T-helper 9 cell (primary cell): ENCODE measurements at places on chromosomes 1 and 21.

GRCh38 chr1:198656500-198656932, 17.7 kb downstream of the PTPRC start:
- peak; percentile 70 for DNase-seq

DNA sequence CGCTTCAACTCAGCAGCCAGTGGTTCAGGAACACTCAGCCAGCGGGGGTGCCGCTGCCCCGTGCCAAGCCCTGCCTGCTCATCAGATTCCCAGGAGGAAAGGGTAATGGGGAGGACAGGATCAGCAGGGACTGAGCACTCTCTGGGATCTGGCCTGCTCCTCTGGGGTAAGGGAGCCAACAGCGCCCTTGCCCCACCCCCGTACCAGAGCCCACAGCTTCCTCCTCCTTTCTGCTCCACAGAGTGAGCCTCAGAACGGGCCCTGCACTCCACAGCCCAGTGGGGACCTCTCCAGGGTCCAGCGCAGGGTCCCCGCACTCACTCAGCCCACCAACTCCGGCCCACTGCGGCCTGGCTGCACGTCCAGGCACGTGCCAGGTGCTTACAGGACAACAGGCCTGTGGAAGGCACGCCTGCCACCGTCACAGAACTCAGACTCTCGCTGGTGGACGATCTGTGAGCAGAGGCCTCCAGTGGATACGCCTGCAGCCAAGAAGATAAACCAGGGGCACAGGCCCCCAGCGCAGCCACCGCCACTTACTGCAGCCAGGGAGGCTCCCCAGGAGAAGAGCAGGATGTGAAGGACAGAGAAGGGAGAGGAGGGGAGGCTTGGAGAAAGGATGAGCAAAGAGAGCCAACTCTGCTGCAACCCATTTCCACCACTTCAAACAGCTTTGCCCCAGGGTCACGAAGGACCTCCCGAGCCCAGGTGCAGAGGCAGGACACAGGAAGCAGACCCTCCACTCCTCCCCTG, 2.1 kb downstream of the MEGF6 start:
- DNase-seq = no peak

GRCh38 chr1:33282791-33283190, 26.5 kb downstream of the ZNF362 start:
- DNase-seq = no peak

- no peak for DNase-seq
These were observed 119.7 kb downstream of the ETS2 start for GRCh38 chr21:38925478-38925877.

DNA sequence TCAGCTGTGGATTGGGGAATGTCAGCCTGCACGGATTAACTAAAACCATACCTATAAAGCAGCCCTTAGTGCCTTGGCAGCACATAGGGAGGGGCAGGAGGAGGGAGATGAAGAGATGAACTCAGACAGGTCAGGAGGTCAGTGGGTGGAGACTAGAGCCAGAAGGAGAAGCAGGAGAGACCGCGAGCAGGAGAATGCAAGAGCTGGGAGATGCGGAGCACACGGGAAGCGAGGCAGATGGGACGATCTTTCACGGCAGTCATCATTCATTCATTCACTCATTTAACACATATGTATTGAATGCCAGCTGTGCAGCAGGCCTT, 41.9 kb downstream of the NEK2 start:
- no peak for DNase-seq

DNA sequence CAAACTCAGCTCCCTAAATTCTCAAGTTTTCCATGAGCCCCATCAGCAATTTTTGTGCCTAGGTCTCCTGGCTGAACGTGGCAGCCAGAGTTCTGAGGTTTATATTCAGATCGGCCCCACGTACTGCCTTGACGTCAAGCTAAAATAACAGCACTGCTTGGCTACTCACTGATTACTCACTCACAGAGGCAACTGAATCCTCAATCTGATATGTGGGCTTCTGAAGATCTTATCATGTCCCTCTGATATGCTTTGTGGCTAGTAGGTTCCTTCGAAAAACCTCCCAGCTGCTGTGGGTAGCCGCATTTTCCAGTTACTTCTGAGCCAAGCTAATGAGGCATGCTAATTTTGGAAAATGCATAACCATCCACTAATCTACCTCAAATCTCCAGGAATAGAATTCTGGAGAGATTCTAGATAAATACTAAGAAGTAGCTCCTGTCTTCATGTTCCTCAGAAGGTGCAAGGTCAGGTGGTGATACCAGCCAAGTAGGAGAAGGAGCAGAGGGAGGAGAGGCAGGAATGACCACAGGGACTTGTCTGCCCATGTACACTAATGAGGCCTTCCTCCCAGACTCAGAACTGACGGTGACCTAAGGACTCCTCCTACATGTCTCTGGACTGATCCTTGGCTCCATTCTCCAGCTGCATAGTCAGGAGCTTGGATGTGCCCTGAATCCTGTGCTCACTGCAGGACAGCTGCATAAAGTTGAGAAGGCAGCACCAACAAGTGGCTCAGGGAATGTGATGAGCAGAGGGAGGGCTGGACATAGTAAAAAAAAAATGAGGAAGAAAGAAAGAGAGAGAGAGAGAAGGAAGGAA, 263.7 kb downstream of the TNR start:
- no peak for DNase-seq

DNA sequence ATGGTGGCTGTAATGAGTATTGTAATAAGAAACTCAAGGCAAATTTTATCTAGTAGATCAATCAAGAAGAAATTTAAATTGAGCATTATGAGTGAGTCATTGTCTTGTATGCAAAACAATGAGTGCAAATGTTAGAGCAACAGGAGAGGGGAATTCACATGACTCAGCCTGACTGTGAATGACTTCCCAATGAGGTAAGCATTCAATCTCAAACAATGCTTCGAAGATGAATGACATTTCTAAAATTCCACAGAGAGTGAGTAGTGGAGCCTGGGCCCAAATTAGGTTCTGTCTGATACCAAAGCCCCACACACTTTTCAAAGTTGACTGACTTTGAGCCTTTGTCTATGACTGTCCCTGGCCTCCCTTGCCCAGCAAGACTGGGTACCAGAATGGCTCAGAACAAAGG, 738.0 kb downstream of the PTPRU start:
- no peak for DNase-seq

DNA sequence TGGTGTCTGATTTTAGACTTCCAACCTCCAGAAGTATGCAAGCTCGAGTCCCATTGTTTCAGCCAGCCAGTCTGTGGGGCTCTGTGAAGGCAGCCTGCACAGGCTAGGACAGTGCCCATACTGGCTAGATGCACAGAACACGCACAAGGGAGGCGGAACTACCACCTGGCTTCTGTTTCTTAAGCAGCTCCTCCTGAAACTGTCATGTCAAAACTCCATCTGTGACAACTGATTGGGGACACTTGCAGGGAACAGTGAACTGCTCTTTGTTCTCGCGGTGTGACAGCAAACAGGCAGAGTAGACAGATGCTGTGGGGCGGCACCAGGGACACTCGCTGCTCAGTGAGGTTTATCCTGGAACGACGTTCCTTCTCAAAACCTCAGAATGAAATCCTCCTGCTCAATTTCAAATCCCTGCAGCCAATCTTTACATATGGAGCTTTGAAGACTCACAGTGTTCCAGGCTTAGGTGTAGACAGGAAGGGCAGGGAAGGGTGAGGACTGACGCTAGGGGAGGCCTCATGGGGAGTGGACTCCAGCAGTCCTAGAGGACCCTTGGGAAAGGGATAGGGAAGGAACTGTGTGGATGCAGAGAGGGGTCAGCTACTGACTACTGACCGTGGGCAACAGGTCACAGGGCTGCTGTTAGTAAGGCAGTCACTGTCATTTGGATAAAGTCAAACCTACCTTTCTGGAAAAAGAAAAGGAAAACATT, 73.8 kb downstream of the ERG start:
- no peak for DNase-seq

GRCh38 chr1:163610486-163610885, 288.7 kb downstream of the NUF2 start:
- no peak for DNase-seq

DNA sequence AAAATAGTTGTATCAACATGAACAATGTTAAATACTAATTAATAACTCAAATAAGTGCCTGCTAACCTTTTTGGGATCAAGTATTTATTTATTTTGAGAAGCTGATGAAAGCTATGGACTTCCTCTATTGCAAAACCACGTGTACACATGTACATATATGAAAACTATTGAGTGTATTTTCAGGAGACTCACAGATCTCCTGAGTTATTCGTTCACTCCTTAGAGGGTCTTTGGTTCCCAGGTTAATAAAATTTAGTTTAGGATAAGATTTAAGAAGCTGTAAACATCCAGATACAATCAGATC, 130.5 kb downstream of the DISC1 start:
- DNase-seq = no peak

GRCh38 chr21:38244885-38245869, 11.6 kb upstream of the KCNJ15 start:
- peak; percentile 6 for DNase-seq

- no peak for DNase-seq
These were observed 1.5 kb upstream of the NEK7 start for GRCh38 chr1:198155253-198155652.

- DNase-seq = no peak
These were observed 68.9 kb upstream of the PARP1 start for GRCh38 chr1:226476648-226477319.

DNA sequence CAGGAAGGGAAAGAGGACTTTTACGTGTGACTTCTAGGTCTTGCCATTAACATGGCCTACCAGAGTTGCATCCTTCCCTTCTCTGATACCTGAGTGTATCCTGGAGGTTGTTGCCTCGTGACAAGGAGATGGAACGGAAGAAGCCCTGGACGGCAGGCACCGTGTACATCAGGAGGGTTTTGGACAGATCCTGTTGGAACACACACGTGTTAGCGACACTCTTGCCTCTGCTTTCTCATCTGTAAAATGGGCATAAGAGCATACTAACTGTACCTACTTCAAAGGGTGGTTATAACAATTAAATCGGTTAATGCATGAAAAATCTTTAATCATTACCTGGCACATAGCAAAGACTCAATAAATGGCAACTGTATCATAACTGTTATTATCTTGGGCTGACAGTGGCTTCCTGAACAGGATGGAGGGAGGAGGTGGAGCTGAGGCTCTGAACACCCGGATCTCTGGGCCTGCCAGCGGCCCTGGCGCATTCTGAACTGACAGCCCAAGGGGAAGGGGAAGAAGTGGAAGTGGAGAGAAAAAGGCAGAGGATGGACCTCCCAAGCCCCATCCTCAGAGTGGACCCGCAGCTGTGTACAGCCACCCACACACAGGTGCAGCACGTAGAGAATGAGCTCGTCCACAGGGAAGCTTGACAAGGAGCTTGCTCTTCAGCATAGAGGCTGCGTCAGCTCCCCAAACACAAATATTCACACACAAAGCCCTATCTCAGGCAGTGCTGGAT, 30.2 kb upstream of the EXOSC10 start:
- DNase-seq = no peak

- DNase-seq = no peak
These were observed 12.9 kb downstream of the KCNE1 start for GRCh38 chr21:34499116-34499515.

DNA sequence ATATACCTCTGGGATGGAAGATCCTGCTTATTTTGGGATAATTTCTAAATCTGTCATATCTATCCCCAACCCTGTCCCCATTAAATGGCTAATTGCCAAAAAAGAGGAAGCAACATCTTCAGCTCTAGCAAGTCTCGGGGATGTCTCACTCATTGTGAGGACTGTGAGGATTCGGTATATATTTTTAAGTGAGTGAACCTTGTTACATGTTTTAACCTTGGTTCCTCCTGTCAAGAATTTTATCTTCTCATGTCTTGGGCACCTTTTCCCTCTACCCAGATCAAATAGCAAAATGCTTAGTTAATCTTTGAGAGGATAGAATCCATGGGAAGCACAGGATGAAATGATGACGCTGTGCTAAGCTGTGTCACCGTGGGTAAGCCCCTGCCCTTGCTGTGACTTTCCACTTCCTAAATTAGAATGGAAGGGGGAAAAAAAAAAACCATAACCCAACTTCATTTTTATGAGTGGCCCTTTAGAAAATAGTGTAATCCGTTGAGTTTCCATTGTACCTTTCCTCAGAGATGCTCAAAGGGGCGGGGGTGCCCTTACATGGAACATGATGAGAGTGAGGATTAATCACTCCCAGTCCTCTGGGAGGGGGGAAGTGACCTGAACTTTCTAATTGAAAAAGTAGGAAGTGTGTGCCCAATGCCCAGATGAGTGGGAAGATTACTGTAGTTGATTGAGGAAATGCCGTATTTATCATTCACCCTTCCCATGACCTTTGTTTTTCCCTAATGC, 7.6 kb downstream of the ATP1A1 start:
- DNase-seq = no peak

GRCh38 chr1:220448217-220448616, 79.7 kb upstream of the MARK1 start:
- DNase-seq = no peak

GRCh38 chr1:218846181-218846580, 327.5 kb upstream of the LYPLAL1 start:
- DNase-seq = no peak

DNA sequence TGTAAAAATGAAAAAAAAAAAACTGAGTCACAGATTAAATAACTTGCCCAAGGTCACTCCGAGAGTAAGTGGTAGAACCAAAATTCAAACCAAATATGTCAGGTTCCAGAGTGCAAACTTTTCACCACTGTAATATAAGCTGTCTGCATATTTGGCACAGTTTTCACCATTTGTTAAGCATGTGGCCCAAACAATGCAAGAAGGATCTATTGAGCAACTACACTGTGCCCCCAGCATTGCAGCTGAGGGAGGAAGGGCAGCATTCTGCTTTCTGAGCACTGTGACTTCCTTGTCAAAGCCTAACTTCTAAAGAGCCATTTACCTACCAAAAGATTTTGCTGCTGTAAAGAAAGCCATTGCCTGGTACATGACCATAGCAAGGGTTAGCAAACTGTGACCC, 133.4 kb downstream of the SYT2 start:
- DNase-seq = no peak

- DNase-seq = no peak
These were observed 403.9 kb downstream of the PCP4 start for GRCh38 chr21:40271164-40271563.

GRCh38 chr1:182246783-182247182, 144.8 kb downstream of the GLUL start:
- DNase-seq = no peak

- DNase-seq = no peak
These were observed 7.7 kb downstream of the IFI6 start for GRCh38 chr1:27664291-27664690.

- no peak for DNase-seq
These were observed 2.9 kb downstream of the AJAP1 start for GRCh38 chr1:4657244-4657789.

DNA sequence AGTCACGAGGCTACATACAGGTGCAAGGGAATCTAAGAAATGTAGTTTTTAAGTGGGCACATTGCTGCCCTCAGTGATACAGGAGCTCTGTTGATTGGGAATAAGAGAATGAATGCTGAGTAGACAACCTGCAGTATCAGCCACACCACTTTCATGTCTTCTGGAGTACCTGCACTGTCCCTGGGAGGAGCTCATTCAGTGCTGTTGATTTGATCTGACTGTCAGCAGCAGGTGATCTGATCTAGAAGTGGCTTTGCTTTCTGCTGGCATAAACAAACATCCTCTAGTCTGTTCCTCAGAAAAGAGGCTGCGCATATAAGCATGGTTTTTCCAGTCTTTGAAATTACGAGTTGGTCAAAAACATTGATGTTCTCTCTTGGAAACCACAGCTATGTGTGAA, 35.5 kb upstream of the LRRC52 start:
- no peak for DNase-seq

- no peak for DNase-seq
These were observed 442 bp upstream of the AHCYL1 start for GRCh38 chr1:109984190-109984455.
